ENCODE measurements at places on chromosomes 1 and 21.
A peak's percentile ranks its signal among the peaks of the same experiment; 100 is the strongest.

DNA sequence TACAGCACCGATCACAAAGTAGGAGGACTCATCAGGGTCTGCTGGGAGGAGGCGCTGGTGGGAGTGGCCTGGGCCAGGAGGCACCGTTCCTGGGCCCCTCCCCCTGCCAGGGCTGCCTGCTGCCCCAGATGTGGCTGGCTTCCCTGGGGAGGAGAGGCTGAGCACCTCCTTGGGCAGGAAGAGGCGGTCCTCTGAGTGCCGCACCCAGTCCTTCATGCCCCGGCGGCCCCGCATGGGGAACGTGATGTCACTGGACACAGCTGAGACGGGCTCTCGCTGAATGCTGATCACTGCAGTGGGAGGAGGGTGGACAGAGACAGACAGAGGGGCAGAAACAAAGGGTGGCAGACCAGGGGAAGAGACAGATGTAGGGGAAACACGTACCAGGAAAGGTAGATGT, 24.8 kb downstream of the ADGRB2 start:
- no peak for DNase-seq

DNA sequence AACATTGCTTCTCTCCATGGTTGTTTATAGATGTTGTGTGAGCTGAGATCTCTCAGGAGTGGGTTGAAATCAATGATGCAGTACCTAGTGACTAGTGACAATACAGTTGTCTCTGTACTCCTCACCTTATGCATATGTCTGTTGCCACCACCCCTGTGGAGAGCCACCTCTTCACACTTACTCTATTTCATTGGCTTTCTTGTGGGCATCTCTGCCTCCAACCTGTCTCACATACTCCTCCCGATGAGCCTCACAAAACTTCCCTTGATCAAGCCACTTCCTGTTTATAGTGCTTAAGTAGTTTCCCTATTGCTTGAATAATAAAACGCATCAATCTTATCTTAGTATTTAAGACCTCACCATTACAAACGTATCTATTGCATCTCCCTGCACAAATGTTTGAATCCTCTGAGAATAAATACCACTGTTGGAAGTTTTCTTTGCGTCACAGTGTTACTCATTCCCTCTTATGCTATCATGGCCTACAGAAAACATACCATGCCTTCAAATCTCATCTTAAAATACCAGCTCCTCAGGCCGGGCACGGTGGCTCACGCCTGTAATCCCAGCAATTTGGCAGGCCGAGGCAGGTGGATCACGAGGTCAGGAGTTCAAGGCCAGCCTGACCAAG, 54.7 kb upstream of the GREM2 start:
- DNase-seq = no peak

DNA sequence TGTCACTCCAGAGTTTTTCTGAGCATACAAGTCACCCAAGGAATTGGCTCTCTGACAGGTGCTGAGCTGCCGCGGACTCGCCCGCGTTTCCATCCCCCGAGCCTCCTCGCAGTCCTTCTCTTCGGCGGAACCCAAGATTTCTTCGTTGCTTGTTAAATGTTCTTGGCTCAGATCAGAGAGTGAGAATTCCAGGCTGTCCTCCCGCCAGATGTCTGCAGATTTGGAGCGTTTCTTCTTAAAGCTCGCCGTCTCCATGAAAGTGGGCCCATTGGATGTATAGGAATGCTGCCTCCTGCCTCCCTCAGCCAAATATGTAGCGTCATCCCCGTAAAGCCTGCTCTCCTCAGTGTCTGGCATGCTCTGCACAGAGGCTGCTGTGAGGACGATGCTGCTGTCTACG, 77.8 kb downstream of the TIAM1 start:
- no peak for DNase-seq

DNA sequence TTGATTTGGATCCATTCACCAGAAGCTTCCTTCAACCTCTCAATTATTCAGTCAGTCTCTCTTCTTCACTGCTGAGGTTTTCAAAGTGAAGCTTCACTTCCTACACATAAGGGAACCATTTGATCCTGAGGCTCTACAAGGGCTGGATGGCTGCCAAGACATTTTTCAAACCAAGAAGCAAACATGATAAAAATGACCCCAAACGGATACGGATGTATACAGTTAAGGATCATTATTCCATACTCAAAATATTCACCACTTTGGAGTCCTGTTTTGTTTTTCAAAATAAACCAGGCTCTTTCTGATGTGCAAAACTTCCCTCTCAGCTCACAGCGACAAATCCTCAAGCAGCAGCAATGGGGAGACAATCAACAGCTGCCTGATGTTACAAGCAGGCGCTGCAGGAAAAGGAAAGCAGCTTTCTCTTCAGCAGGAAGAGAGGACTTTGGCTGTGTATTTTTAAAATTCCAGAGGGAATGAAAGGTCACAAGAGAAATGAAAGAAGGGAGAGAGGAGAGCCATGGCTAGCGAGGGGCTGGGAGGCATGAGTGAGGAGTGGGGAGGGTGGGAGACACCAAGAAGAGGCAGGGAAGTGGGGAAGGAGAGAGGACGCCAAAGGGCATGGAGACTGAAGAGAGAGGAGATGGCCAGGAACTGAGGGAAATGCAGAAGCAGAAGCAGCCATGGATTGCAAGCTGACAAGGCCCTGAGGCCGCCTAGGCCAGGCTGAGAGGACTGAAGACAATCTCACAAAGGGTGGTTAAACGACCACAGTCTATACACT, 145.4 kb downstream of the SLC45A1 start:
- DNase-seq = peak; percentile 83

DNA sequence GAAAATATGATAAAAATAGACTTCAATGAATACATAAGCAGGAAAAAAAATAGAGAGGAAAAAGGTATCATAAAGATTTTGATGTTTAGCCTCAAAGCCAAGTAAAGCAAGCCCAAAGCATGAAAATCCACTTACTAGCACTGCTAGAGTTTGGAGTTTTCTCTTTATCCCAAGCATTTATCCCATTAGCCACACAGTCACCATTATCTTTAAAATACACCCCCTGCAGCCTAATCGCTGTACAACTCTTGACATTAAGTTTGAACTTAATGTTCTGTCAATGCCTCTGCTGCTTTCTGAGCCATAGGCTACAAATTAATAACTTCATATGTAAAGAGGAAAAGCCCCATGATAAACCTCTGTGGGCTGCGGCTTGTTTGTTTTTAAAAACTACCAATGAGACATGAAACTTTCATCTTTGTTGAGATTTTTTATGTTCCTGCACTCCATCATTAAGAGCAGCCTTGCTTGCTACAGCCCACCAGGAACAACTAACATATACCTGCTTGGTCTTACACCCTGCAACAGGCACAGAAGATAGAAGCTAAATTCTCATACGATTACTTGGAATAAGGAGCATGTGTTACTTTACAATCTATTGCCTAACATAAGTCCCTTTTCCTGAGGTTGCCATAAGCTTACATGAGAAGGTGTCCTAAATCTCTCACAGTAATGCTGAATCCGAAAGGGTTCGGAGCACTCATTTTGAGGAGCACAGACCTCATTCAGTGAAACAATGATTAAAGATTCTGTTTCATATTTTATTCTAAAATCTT, 202.4 kb downstream of the SMYD3 start:
- no peak for DNase-seq

DNA sequence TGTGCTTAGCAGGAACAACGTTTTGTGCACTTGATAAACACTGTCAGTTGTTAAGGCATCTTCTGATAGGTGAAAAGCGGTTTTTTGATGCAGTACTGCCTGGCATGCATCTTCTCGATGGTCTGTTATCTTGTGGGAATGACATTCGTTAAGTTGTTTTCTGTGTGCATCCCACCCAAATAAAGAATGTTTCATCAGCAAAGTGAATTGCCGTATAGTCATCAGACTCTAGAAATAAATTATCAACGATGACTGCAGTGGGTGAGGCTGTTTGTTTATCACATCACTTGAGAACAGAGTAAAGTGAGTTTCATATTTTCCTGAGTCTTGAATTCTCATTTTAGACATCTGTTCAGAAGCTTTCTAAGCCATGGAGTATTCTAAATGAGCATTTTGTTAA, 34.1 kb downstream of the NFIA start:
- DNase-seq = no peak

GRCh38 chr1:12616709-12617373, 1.2 kb downstream of the DHRS3 start:
- no peak for DNase-seq

DNA sequence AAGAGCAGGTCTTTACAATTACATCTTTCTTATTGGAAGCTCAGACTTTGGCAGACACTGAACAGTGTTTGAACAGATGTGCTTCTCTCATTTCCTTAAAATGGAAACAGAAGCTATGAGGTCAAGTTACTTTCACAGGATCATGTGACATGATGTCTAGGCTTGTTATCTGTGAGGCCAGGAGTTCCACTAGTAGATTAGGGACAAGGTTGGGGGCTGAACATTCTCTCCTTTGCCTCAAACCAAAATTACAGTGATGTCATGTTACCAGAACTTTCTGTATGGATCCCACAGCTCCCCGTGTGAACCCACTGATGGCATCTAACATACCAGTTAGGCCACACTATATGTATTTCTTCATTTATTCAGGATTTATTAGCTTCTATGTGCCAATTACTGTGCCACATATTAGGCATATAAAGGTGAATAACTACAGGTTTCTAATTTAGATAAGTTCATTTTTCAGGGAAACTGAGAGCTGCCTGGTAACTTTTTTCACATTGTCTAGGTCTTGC, 6.0 kb downstream of the DYNLT5 start:
- DNase-seq = no peak

DNA sequence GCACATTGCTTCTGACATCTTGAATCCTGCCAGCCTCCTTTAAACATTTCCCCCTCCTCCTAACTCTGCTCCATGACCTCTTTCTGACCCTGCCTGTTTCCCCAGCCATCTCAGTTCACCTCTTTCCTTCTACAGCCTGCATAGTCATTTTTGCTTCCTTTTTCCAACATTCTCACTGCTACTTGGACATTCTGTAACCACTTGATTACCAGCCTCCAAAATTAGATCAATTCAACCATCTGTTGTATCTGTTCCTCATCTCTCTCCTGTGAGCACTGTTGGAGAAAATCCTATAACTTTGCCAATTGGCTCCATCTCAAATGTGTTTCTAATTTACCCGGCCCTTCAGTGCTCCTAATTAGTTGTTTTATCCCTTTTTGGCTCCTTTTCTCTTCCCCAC, 27.5 kb upstream of the GPR88 start:
- DNase-seq = no peak

DNA sequence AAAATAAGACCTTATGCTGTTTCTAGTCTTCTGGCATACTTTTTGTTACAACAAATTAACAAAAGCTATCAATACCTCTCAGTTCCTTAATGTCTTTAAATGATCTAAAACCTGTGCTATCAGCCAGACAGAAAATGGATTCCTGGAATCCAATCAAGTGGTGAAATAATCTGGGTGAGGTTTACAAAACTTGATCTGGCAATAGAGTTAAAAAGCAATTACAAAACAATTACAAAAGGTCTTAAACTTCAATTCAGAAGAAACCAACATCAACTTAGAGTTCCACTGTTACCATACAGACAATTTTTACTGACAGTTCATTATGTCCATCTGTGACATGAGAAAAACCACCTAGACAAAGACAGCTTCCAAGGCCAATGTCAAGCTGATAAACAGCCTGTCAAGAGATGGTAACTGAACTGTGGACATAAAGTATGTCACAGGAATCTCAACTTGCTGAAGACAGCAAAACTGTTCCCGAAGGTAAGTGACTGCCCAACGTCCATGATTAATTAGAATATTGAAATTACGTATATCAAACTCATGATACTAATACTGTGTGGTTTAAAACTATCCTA, 17.4 kb downstream of the ZZZ3 start:
- DNase-seq = no peak

GRCh38 chr1:245310571-245311531, 156.1 kb downstream of the KIF26B start:
- no peak for DNase-seq

DNA sequence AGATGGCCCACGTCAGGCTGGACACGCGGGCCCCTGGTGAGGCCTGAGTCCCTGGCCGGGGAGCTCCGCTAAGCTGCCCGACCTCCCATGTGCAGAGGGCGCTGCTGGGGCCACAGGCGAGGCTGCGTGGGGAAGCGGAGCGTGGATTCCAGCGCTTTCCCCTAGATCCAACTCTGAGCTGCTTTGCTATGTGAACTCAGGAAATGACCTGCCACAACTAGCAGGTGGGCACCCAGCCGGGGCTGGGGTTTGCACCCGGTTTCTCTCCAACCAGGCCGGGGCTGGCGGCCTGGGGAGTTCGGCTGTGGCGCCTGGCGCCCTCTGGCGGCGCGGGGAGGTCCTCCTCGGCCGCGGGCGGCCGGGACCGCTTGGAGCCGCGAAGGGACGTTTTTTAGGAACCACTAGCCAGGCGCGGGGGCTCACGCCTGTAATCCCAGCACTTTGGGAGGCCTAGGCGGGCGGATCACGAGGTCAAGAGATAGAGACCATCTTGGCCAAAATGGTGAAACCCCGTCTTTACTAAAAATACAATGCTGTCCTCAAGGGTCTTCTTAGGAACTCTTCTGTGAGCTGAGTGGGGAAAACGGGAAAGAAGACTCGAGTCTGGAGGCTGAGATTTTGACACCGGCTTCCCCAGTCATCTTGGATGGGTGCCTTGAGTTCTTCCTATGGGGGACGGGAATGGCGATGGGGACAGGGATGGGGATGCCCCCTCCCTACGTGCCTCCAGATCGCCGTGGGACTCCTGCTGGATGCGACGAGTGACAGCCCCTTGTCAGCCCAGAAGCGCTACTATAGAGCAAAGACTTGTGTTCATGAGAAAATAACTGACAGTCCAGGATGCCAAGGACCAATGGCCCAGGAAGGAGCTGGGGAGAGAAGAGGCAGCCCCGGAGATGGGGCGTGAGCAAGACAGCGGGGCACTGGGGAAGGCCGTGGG, 12.6 kb downstream of the PYCR2 start:
- DNase-seq = peak; percentile 66

- peak; percentile 5 for DNase-seq
Observed at GRCh38 chr1:147673406-147673805, 3.1 kb upstream of the ACP6 start.

DNA sequence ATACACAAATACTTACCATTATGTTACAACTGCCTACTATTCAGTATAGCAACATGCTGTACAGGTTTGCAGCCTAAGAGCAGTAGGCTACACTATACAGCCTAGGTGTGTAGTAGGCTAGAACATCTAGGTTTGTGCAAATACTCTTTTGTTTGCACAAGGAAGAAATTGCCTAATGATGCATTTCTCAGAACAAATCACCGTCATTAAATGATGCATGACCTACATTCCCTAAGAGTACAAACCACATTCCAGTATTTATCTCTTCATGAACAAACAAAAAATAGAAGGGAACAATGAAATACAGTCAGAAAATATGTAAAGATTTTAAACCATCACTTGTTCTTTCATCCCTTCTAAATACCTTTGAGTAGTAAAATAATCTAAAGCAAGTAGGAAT, 109.7 kb upstream of the HP1BP3 start:
- DNase-seq = no peak

GRCh38 chr1:21940492-21940891, 3.4 kb upstream of the HSPG2 start:
- DNase-seq = no peak

Measured in foreskin fibroblast (primary cell).